Cortex of kidney (tissue), 1 donor: ENCODE measurements at places on chromosomes 6 and 20.

DNA sequence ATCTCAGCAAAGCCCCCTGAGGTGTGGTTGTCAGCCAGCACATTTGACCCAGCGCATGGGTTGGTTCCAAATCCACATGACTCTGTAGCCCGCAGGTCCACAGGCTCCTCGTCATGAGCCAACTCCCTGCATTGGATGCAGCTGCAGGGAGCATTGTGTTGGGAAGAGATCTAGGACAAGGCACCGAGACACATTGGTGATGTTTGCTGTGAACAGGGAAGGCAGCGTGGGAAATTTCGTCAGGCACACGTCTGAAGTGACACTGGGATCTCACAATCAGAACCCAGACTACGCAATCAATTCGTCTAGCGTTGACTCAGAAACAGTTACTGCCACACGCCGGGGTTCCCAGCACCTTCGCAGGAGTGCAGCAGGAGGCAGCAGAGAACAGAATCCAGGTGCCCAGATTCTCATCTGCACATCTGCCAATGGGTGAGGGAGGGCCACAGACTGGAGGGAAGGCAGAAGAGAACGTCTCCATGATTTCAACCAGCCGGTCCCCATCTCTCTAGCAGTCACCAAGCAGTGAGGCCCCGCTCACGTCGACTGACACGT, 177.0 kb downstream of the TTLL2 start:
- no peak for DNase-seq

GRCh38 chr6:111013144-111013915, 31.5 kb downstream of the RPF2 start:
- DNase-seq = no peak

DNA sequence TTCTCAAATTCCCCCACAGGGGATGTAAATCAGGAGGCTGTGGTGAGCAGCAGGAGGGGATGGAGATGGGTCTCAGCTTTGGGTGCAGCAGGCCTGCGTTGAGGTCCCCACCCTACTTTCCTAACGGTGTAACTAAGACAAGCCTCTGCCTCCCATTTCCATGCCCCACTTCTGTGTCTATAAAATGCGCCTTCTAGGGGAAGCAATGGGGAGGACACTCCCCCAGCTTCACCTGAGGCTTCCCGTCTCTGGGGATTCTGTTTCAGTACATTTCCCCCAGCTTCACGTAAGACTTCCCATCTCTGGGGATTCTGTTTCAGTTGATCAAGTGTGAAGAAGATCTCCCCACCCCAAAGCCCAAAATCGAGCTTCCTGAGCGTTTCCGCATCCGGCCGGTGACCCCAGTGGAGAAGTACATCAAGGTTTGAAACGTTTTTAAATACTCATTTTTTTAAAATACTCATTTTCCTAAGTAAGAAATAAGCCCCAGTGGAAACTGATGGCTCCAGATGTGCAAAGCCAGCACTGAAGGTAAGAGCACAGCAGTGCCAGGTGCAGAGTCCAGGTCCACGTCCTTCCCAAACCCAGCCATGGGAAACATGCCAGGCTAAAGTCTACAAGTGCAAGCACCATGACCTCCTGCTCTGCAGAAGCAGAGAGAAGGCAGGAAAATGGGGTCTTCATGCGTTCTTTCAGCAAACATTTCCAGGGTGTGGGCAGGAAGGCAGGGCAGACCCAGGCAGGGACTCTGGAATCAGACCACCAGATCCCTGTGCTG, 73.1 kb downstream of the ANKRD60 start:
- no peak for DNase-seq

- DNase-seq = no peak
These were observed 80.8 kb upstream of the SLC22A16 start for GRCh38 chr6:110557199-110557598.

DNA sequence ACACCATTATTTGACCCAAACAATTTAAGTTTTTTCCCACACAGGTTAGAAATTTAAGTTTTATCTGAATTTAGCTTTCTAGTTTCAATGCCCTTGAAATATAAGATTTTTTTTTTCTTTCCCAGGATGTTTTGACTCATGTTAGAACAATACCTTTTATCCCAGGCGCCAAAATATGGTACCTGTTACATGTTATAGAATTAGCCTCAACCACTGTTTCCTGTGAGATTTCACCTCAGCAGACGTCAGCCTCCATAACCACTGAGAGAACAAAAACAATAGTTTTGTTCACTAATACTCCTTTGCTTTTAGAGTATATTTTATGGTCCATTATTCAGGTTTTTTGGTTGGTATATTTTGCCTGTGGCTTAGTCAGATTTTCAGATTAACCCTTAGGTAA, 302.9 kb downstream of the CDKAL1 start:
- DNase-seq = no peak

- no peak for DNase-seq
These were observed 528.4 kb downstream of the PKHD1 start for GRCh38 chr6:51559059-51559458.

DNA sequence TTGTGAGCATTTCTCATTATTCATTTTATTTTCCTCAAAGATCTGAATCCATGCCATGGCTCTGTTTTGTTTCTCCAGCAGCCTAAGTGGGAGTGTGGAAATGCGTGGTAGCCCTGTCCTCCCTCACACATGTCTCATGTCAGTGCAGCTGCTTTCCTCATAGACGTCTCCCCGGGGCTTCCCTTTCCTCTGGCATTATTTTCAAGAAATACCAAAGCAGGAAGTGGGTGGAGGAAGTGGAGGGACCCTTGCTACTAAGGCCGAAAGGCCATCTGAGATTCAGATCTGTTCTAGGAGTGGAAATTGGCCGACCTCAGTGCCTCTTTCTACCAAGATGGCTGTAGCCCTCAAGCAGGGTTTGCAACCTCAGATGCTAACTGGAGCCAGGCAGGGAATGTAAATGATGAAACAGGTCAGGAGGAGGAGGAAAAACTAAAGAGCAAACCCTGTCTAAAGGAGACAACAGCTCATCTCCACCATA, 420.9 kb upstream of the PLCB4 start:
- DNase-seq = no peak

- no peak for DNase-seq
These were observed 60.9 kb downstream of the C6orf58 start for GRCh38 chr6:127637830-127638409.

GRCh38 chr6:72524011-72524645, 97.7 kb upstream of the KCNQ5 start:
- no peak for DNase-seq

- no peak for DNase-seq
These were observed 13.5 kb upstream of the SERPINB6 start for GRCh38 chr6:2984738-2985406.

- DNase-seq = no peak
These were observed 16.9 kb upstream of the CSE1L start for GRCh38 chr20:49029203-49029602.

DNA sequence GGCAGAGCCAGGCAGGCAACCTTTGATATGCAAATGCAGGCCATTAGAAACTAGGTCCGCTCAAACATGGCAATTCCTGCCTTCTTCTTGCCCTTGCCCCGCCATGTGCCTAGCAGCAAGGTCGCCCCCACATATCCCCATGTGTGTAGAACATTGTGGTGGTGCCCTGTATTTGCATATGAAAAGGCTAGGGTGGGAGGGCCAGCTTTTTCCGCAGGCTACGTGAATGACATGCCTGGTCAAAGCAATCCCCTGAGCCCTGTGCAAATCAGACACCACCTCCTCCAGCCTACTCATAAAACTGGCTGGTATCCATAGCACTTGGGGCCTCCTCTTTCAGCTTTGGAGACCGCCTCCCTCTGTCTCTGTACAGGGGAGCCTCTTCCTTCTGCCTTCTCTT, 31.6 kb downstream of the GSTA2 start:
- DNase-seq = no peak

- DNase-seq = no peak
These were observed 47.9 kb downstream of the COL11A2 start for GRCh38 chr6:33144373-33144772.

DNA sequence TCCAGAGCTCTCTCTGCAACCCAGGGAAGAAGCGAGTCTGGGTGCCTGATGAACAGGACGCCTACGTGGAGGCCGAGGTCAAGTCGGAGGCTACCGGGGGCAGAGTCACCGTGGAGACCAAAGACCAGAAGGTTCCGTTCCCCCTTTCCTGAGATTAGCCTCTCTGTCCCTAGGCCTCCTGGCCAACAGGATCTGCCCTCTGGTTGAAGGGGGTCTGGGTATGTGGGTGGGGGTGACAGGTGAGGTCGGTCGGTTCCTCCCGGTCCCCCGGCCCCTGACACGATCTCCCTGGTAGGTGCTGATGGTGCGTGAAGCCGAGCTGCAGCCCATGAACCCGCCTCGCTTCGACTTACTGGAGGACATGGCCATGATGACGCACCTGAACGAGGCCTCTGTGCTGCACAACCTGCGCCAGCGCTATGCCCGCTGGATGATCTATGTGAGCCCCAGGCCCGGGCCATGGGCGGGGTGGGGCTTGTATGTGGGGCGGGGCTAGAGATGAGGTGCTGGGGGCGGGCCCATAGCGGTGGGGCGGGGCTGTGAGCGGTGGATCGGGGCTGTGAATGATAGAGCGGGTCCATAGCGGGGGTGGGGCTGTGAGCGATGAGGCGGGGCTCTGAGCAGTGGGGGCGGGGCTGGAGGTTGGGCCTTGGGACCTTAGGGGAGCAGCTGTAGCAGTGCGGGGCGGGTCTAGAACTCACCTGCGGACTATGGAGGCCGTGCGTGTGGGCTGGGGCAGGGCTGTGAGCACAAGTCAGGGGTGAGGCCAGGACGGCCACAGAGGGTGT, 23.9 kb downstream of the MYH7B start:
- DNase-seq = no peak

- no peak for DNase-seq
These were observed 52.5 kb downstream of the MKKS start for GRCh38 chr20:10381477-10381876.
